CD4-positive, alpha-beta T cell treated with Interleukin-1 beta for 1 hour (primary cell): ENCODE measurements at places on chromosomes 16 and 17.

GRCh38 chr17:76994237-76994637, 126.0 kb downstream of the MGAT5B start:
- no peak for DNase-seq

GRCh38 chr16:9885467-9885866, 296.8 kb downstream of the GRIN2A start:
- DNase-seq: no peak

DNA sequence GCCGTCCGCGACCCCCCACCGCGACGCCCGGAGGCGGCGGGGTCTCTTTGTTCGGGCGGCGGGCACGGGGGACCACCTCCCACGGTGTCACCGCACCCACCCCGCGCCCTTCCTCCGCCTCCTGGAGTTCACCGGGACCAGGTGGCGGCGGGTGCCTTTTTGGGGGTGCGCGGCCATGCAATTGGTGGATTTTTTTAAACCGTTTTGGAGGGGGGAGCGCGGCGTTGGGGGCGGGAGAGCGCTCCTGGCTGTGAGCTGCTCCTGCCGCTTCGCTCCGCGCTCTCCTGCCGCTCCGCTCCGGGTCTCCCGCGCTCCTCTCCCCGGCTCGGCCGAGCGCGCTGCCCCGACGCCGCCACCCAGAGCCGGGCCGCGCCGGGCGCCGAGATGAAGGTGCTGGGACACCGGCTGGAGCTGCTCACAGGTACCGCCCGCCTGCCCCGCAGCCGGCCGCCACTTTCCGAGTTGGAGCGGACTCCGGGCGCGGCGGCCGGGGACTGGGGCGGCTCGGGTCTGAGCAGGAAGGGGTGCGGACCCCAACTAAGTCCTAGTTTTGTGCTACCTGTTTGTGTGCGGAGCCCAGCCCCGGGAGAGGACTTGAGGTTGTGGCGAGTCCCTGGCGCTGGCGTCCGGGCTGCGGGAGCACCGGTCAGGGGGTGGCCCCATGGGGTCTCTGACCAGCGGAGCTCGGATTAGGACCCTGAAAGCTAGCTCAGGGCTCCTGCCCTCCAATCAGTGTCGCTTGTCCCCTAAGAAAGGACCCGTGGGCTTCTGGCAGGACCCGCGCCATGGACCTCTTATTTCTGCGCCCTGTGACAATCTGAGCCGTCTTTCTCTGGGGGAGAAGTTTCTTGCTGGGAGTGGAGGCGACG, 35.7 kb upstream of the NDRG4 start:
- DNase-seq: no peak

- no peak for DNase-seq
Measured at GRCh38 chr16:54077050-54077821, 209.4 kb downstream of the IRX3 start.

- no peak for DNase-seq
Measured at GRCh38 chr17:75707079-75707571, 14.1 kb upstream of the ITGB4 start.

- DNase-seq: no peak
Measured at GRCh38 chr16:57376313-57376818, 4.1 kb downstream of the CX3CL1 start.

GRCh38 chr17:33435721-33436301, 142.7 kb upstream of the ASIC2 start:
- DNase-seq: no peak

GRCh38 chr16:5615868-5616642, 518.5 kb upstream of the EEF2KMT start:
- DNase-seq: no peak

DNA sequence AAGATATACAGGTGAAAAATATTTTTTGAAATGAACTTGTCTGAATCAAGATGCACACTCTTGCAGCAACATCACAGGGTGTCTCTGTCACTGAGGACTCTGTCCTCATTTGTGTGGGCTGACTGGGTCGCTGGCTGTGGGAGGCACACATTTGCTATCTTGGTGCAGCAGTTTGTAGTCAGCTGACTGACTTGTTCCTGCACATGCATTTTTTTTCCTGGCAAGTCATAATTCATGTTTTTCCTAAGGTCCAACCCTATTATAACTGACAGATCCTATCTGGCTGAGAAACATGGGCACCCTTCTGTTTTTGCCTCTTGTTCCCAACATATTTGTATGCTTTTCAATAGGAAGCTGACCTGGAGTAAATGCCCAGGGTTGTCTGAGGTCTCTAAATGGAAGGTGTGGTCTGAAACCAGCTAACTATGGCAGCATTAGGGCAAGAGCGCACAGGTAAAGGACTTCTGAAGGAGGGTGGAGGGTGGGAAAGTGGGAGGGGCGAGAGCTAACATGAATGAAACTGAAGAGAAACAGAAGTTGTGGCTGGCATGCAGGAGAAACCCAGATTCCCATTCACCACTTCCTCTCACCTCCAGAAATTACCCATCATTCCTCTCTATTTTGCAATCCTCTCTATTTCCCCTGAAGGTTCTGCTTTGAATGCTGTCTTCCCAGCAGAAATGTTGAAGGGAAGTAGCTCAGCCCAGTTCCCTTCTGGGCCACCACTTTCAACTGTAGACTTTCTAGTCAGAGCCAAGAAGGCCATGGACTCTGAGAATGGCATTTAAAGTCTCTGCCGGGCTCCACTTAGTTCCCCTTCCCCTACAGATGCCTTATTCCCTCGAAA, 166.1 kb downstream of the PRKCA start:
- peak; percentile 13 for DNase-seq

- DNase-seq: no peak
Measured at GRCh38 chr16:88809068-88809675, 2.6 kb downstream of the APRT start.

DNA sequence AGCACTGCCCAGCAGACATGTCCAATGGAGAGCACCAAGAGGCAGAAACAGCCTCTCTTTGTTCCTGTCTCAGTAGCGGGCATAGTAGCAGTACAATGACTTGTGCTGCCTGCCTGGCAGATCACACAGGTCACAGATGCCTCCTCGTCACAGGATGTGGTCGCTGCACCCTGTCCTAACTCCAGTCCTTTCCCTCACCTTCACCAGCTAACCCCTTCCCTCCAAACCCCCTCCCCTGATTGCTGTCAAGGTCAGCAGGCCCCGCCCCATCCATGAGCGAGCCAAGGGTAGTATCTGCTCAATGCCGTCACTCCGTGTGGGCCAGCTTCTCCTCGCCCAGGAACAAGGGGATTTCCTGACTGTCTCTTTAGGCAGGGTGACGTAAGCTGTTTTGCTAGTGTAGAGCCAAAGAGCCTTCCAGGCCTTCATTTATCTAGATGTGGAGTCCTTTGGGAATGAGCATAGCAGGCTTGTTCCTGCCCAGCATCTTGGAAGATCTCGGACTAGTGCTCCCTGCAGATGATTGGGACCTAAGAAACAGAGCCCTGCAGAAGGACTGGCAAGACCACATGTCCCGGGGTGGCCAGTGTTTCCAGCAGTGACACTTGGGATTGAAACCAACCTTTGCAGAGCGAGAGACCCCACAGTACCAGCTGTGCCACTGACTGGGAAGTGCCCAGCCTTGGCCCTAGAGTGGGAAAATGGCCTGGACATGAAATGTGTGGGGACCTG, 75.9 kb upstream of the TNRC6C start:
- peak; percentile 93 for DNase-seq

GRCh38 chr17:74080656-74081582, 122.6 kb upstream of the RPL38 start:
- no peak for DNase-seq

DNA sequence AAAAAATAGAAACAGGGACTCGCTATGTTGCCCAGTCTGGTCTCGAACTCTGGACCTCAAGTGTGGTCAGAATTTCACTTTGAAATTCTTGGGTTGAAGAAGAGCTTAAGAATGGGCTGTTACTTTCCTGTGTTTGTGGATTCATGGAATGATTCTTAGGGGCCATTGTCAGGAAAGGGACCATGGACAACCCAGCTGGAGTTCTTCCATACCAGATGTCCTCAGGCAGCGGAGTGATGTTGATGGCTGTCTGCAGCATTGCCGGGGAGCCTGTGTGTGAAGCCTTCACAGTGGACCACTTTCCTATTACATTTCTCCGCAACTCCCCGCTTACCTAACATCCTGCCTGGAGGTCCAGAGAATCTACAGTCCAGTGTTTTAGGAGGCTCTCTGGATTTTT, 145.9 kb downstream of the CLEC16A start:
- DNase-seq: no peak

DNA sequence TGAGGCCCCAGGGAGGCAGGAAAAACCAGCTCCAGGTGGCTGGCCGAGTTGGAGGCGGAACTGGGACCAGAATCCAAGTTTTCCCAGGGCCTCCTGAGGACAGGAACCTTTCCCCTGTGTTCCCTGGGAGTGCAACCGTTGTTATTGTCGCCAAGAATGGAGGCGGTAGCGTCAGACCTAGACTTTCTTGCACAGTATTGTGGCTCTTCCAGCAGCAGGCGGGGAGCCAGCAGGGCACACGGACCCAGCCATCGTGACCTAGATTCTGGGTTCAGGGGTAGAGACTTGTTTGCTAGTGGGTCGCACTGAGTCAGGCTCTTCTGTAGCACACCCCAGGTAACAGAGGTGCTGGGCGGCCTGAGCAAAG, 667 bp upstream of the KIF19 start:
- DNase-seq: no peak

DNA sequence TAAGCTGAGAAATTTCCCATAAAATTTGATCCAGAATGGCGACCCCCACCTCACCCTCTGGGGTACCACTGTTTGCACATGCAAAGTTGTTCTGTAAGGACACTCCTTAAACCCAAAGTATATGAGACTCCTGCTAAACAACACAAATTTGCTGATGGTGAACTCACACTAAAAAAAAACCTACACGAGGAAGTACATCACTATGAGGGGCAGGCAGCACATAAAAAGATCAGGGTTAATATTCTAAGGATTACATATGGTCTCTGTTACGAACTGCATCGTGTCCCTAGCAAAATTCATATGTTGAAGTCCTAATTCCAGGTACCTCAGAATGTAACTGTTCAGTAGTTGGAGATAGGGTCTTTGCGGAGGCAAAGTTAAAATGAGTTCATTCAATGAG, 60.3 kb downstream of the LYRM1 start:
- no peak for DNase-seq

- DNase-seq: peak; percentile 68
Measured at GRCh38 chr17:2259769-2260536, 43.6 kb downstream of the SMG6 start.

- no peak for DNase-seq
Measured at GRCh38 chr16:79874391-79874790, 273.9 kb upstream of the MAF start.

DNA sequence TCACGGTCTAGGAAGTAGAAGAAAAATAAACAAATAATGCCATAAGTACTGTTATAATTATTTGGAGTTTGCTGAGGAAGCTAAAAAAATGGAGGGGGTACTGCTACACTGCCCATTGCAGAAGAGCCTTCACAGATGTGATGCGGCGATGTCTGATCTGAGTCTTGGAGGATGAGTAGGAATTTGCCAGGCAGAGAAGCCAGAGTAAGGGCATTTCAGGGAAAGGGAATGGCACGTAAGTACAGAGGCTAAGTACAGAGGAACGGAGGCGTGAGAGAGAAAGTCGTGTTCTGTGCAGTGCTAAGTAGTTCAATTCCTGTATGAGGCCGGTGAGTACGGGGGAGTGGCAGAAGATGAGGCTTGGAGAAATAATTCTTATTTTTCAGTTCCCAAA, 741 bp upstream of the GRB2 start:
- DNase-seq: no peak

DNA sequence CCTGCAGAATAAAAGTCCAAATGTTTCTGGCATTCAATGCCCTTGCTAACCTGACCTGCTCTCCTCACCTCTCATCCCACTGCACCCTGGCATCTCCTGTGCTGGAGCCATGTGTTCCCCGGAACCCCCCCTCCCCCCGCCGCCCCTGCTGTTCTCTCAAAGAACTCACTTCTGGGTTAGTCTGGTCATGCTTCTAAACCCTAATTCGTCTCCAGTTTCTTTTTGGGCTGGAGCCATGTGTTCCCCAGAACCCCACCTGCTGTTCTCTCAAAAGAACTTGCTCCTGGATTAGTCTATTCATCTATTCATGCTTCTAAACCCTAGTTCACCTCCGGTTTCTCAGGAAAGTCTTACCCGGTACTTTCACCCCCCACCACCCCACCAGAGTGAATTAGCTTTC, 808 bp upstream of the ALOX15 start:
- no peak for DNase-seq

GRCh38 chr17:74607221-74607620, 15.1 kb upstream of the CD300LD start:
- DNase-seq: no peak

GRCh38 chr16:1028056-1028455, 44.5 kb upstream of the SSTR5 start:
- no peak for DNase-seq

- no peak for DNase-seq
Measured at GRCh38 chr17:61335105-61335844, 64.4 kb upstream of the TBX2 start.

- no peak for DNase-seq
Measured at GRCh38 chr17:57080718-57081117, 4.3 kb upstream of the AKAP1 start.

DNA sequence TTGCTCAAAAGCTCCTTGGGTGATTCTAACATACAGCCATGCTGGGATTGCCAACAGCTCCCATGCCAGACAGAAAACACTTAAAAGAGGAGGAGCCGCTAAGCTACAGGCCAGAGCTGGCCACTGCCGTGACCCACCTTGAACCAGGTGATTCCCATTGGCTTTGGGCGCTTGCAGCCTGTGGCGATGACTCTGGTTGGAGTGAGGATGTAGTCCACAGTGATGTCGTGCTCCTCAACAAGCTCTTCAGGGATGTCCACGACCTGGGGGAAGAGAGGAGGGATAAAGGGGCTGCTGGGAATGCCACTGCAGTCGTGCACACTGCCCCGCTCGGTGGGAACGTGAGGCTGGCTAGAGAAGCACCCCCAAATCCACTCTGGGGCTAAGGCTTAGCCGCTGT, 13.5 kb downstream of the MTHFSD start:
- DNase-seq: no peak

DNA sequence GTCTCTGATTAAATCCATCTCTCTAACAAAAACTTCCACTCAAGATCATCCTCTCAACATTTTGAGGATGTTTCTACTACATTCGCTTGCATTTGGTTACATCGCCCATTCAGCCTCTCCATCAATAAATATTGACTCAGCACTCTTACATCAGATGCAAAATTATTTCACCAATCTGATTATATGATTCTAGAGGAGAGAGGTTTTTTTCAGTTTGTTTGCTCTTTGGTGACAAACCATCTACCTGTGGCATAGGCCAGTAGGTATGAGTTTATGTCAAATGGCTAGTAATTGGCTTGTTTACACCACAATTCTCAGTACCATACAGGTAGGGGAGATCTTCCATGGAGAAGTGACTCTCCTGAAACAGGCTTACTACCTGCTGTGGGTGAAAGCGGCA, 52.3 kb downstream of the TOX3 start:
- DNase-seq: no peak

- DNase-seq: no peak
Measured at GRCh38 chr16:83248735-83249463, 558.9 kb upstream of the HSBP1 start.
